ENCODE measurements at places on chromosomes 16 and 17. TPM values are rescaled to one million over a fixed set of nuclear protein-coding genes. Genes with fewer than 3 reads are reported as not detected.
A peak's percentile ranks its signal among the peaks of the same experiment; 100 is the strongest.

DNA sequence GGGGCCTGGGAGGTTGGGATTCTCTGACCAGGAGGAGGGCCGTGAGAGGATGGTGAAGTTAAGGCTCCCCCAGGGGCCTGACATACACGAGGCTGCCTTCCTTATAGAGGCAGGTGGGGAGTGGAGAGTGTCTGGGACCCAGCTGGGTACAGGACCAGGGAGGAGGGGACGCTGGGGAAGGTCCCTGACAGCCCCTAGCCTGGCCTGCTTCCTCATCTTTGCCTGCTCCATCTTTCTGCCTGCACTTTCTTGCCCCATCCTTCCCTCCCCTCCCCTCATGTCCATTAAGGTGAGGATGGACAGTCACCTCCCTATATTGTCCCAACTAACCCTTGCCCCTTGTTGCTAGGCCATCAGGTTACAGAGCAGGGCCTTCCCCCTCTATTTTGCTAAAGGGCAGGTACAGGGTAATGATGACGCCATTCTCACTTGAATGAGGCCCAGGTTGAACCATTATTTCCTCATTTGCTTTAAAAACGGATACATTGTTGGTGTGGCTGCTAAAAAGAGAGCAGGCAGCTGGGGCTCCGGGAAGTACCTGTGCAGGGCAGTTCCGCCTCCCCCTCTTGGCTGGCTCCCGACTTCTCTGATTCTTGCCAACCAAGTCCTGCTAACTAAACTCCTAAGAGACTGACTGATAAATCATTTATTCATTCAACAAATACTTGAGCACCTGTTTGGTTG, 1.3 kb downstream of the C17orf99 start:
- peaks cover 3% of the 10 kb centered on the region for H3K36me3 ChIP-seq
- H3K27ac ChIP-seq: no peak overlapping the region
- no peaks in the 10 kb centered on the region for H3K27me3 ChIP-seq
- no peak overlapping the region for H3K4me3 ChIP-seq
- H3K4me1 ChIP-seq: peaks cover 6% of the 10 kb centered on the region
- DNase-seq: no peak

DNA sequence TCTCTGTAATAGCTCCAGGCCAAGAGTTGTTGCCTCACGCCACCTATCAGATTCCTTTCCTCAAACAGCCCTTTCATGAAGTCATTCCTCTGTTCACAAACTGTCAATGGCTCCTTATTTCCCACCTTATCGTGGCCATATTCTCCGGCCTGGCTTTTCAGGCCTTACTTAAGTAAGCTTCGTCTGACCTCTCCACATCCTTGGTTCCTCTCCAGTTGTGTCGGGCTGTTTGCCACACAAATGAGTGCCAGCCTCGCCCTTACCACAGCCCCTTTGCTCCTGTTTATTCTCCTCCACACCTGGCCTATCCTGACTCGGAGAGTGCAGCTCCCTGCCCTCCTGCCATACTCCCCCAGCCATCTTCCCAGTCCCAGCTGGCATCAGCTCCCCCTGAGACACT, 2.0 kb downstream of the TP53I13 start:
- peaks cover 12% of the 10 kb centered on the region for H3K36me3 ChIP-seq
- no peak overlapping the region for H3K27ac ChIP-seq
- no peaks in the 10 kb centered on the region for H3K27me3 ChIP-seq
- peaks cover 15% of the 10 kb centered on the region for H3K4me1 ChIP-seq
- H3K4me3 ChIP-seq: peak overlapping the region; percentile 8

GRCh38 chr16:87682852-87683399, 80.6 kb downstream of the JPH3 start:
- no peaks in the 10 kb centered on the region for H3K27me3 ChIP-seq
- H3K36me3 ChIP-seq: no peaks in the 10 kb centered on the region
- H3K4me1 ChIP-seq: peaks cover 8% of the 10 kb centered on the region
- no peak overlapping the region for H3K4me3 ChIP-seq
- no peak for DNase-seq

- H3K36me3 ChIP-seq: peaks cover 11% of the 10 kb centered on the region
- H3K4me3 ChIP-seq: no peak overlapping the region
- H3K27ac ChIP-seq: no peak overlapping the region
- peaks cover 10% of the 10 kb centered on the region for H3K4me1 ChIP-seq
- no peak for DNase-seq
These were observed 23.4 kb downstream of the PPM1D start for GRCh38 chr17:60623415-60623814.

DNA sequence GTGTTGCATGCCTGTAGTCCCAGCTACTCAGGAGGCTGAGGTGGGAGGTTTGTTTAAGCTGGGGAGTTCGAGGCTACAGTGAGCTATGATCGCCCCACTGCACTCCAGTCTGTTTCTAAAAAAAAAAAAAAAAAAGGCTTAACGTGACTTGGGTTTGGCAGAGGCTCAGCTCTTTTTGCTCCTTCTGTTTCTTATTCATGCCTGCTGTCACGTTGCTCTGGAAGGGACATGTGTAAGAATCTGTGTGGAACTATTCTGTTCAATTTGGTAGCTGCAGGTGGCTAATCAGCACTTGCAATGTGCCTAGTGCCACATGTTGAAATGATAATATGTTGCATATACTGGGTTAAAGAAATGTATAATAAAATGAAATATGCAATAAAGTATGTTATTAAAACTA, 20.9 kb upstream of the SYT17 start:
- peaks cover 25% of the 10 kb centered on the region for H3K27me3 ChIP-seq
- H3K4me3 ChIP-seq: no peak overlapping the region
- no peaks in the 10 kb centered on the region for H3K36me3 ChIP-seq
- H3K27ac ChIP-seq: no peak overlapping the region

The SMTNL2 gene
- not detected for total RNA-seq

All from activated CD8-positive, alpha-beta memory T cell treated with anti-CD3 and anti-CD28 coated beads, Interleukin-2, amount 10 ng/mL, durations not matched to agents 7 days and 5 days (primary cell).